ENCODE measurements at places on chromosomes 13 and 19.

- DNase-seq = no peak
These were observed 188.1 kb downstream of the RFC3 start for GRCh38 chr13:34006011-34006410.

DNA sequence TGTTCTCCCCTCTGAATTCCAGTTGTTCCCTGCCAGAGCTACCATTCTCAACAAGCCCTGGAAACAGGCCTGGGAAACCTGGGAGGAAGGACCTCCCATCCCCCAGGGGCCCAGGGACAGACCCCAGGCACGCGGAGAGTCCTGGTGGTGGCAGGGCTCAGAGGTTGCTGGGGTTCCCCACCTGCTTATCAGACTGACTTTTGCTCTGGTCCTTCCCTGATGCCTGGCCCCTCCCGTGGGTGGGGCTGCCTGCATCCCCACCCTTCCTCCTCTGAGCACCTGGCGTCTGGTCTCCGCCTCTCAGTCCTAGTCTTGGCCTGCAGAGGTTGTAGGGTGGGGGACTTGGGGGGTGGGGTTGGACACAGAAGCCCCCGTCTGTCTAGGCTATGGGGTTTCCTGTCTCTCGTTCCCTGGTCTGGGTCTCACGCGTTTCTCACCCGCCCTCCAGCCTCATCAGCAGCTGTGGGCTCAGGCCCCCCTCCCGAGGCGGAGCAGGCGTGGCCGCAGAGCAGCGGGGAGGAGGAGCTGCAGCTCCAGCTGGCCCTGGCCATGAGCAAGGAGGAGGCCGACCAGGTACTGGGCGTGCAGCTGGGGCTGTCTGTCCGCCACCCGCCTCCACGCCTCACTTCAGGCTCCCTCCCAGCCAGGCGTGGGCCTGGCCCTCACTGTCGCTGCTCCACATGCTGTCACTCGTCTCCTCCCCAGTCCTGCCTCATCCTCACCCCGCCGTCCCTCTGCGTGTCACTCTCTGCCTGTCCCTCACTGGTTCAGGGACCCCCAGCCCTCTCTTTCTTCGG lies 13.6 kb downstream of the EPN1 start:
- no peak for DNase-seq

GRCh38 chr13:42076309-42076713 lies 27.9 kb downstream of the DGKH start:
- no peak for DNase-seq

DNA sequence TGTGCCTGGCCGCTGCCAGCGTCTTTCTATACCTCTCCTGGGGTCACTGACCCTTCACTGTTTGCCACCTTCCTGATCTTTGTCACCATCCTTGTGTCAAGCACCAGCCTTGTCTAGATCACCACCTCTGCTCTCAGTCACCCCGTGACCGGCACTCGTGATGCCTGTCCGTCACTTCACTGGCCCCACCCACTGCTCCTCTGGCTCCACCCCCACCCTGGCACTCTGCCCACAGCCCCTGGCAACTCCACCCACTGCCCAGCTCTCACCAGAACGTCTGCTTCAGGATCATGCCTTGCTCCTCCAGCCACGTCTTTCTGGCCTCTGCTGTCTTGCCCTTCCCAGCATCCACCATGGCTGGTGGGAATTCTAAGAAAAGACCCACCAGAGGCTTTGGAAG lies 24.8 kb upstream of the PLA2G4C start:
- DNase-seq = no peak

DNA sequence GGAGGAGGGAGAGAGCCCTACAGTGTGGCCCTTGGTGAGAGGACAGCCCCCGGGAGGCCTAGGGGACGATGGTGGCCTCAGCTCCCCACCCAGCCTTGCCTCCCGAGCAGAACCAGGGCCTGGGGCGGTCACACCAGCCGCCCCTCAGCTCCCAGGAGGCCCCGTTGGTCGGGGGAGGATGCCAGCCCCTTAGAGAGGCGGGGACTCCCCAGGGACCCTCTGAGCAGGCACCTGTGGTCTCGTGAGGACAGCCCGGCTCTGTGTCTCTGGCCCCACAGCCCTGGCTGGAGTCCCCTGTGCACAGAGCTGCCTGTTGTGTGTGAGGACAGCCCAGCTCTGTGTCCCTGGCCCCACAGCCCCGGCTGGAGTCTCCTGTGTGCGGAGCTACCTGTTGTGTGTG lies 158.8 kb downstream of the KDM4B start:
- DNase-seq = no peak

GRCh38 chr13:41547251-41548000 lies 90.1 kb downstream of the RGCC start:
- DNase-seq = no peak

DNA sequence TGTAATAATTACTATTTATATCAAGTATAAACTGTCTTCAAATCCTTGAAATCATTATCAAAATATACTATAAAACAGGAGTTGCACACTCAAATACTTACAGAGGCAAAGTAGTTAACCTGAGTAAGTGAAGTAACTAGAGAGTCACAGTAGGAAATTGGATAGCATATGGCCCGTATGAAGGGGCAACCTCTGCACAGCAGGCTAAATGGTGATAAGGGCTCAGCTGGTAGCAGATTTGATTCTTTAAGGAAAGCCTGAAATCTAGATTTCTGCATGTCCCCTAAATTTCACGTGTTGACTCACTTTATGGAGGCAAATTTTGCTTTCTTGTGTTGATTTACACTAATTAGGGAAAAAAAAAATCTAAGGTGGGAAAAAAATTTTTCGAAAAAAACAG lies 46.4 kb downstream of the STOML3 start:
- peak; percentile 26 for DNase-seq

GRCh38 chr13:110580800-110581199 lies 19.3 kb upstream of the RAB20 start:
- no peak for DNase-seq

- no peak for DNase-seq
These were observed 60.7 kb downstream of the LATS2 start for GRCh38 chr13:21000647-21001046.

- no peak for DNase-seq
These were observed 36.0 kb upstream of the FNDC3A start for GRCh38 chr13:48939728-48940127.

All from DMS 273 treated with DMSO at 0.1 percent for 48 hours (cell line).